ENCODE measurements at places on chromosomes 4 and X. TPM values are rescaled to one million over a fixed set of nuclear protein-coding genes. Genes with fewer than 3 reads are reported as not detected.

PQBP1 gene
- total RNA-seq, result 26.9 TPM

TNMD gene
- not detected for total RNA-seq

GYG2 gene
- 44.4 TPM for total RNA-seq

AVPR2 gene
- total RNA-seq, result not detected

SOWAHD gene
- total RNA-seq, result not detected

GAGE12H gene
- total RNA-seq, result not detected

PFKFB1 gene
- 0.74 TPM for total RNA-seq

NAT8L gene
- 0.62 TPM for total RNA-seq

MAGEA2 gene
- not detected for total RNA-seq

PRDM5 gene
- total RNA-seq, result 36.2 TPM

IGFBP7 gene
- 0.86 TPM for total RNA-seq

CASP6 gene
- 37.2 TPM for total RNA-seq

IL1RAPL1 gene
- 10.7 TPM for total RNA-seq

PTCHD1 gene
- 0.03 TPM for total RNA-seq

IL1RAPL2 gene
- not detected for total RNA-seq

TBX22 gene
- 0.53 TPM for total RNA-seq

BEX5 gene
- 3.8 TPM for total RNA-seq

GUCY1A1 gene
- 2.5 TPM for total RNA-seq

HNRNPD gene
- total RNA-seq, result 159 TPM

RTL3 gene
- not detected for total RNA-seq

NAP1L2 gene
- 22.6 TPM for total RNA-seq

GPR173 gene
- 6.3 TPM for total RNA-seq

OTUD6A gene
- total RNA-seq, result not detected

SAT1 gene
- total RNA-seq, result 168 TPM

RPS6KA6 gene
- total RNA-seq, result 20.0 TPM

CCSER1 gene
- total RNA-seq, result 0.77 TPM

MAGEE1 gene
- 3.6 TPM for total RNA-seq

PRRG3 gene
- 2.0 TPM for total RNA-seq

SEL1L3 gene
- 87.2 TPM for total RNA-seq

SH3TC1 gene
- 0.22 TPM for total RNA-seq

S100G gene
- total RNA-seq, result not detected

FGFBP2 gene
- total RNA-seq, result 0.15 TPM

MBTPS2 gene
- 8.4 TPM for total RNA-seq

PLAC8 gene
- 0.15 TPM for total RNA-seq

TRAM1L1 gene
- 4.5 TPM for total RNA-seq

TMPRSS11F gene
- not detected for total RNA-seq

ADAMTS3 gene
- 2.0 TPM for total RNA-seq

KIF4A gene
- total RNA-seq, result 77.6 TPM

CFP gene
- 0.06 TPM for total RNA-seq

GLRA2 gene
- not detected for total RNA-seq

CCDC160 gene
- total RNA-seq, result 21.6 TPM

ZMAT1 gene
- 3.1 TPM for total RNA-seq

RADX gene
- total RNA-seq, result 10.5 TPM

IQSEC2 gene
- total RNA-seq, result 8.3 TPM

PLP1 gene
- total RNA-seq, result 106 TPM

REELD1 gene
- 0.06 TPM for total RNA-seq

DKK2 gene
- total RNA-seq, result not detected

FOXR2 gene
- not detected for total RNA-seq

RNF128 gene
- not detected for total RNA-seq

CACNA1F gene
- 1.1 TPM for total RNA-seq

SUPT20HL2 gene
- not detected for total RNA-seq

TIMM8A gene
- total RNA-seq, result 9.5 TPM

Data from neural progenitor cell (in vitro differentiated cells).